SJSA1 (cell line): ENCODE measurements at places on chromosomes 3 and 15. TPM values are rescaled to one million over a fixed set of nuclear protein-coding genes. Genes with fewer than 3 reads are reported as not detected.

DNA sequence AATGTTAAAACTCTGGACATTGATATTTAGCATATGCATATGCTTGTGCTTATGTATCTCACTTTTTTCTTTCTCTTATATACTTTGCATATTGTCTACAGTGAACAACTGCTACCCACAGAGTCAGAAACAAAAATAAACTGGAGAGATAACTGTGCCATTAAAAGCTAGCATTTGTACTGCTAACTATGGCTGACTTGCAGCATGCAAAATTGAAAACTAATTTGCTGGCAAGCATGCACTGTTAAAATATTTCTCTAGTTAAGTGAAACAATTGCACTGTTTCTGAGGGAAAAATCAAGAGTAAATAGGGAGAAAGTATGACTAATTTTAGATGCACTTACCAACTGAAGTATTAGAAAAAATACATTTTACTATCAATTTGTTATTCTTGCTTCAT, 177.8 kb downstream of the CBLB start:
- H3K36me3 ChIP-seq: no peaks in the 10 kb centered on the region
- DNase-seq: no peak
- H3K27ac ChIP-seq: no peak overlapping the region
- no peaks in the 10 kb centered on the region for H3K27me3 ChIP-seq
- 0 out of 2 replicates have a peak, but pooled peaks cover 4% of the 10 kb centered on the region for H3K4me1 ChIP-seq

- peaks cover 5% of the 10 kb centered on the region for H3K36me3 ChIP-seq
- no peaks in the 10 kb centered on the region for H3K27me3 ChIP-seq
- no peak overlapping the region for H3K4me3 ChIP-seq
- DNase-seq: no peak
- peaks cover 13% of the 10 kb centered on the region; the same call in 1 of the 2 replicates for H3K4me1 ChIP-seq
- H3K27ac ChIP-seq: no peak overlapping the region
These were observed 24.6 kb downstream of the GTF2E1 start for GRCh38 chr3:120767106-120767505.

DNA sequence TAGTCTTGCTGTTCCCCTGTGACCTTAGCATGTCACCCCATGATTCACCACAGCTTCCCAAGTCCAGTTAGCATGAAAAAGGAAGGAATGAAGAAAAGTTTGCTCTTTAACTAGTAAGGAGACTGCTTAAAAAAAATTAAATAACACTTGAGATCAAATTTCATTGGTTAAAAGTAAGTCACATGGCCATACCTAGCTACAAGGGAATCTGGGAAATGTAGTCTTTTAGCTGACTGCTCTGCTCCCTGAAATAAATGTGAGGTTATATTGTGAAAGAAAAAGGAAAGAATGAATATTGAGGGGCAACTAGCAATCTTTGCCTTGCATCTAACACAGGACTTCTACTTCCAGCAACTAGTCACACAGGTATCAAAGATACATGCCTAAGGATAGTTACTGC, 84.7 kb upstream of the LRRN1 start:
- no peak for DNase-seq
- no peaks in the 10 kb centered on the region for H3K36me3 ChIP-seq

GRCh38 chr3:70020906-70021660, 21.6 kb downstream of the SAMMSON start:
- H3K36me3 ChIP-seq: no peaks in the 10 kb centered on the region
- no peak overlapping the region for H3K4me3 ChIP-seq
- H3K27me3 ChIP-seq: no peaks in the 10 kb centered on the region
- no peak overlapping the region for H3K27ac ChIP-seq

DNA sequence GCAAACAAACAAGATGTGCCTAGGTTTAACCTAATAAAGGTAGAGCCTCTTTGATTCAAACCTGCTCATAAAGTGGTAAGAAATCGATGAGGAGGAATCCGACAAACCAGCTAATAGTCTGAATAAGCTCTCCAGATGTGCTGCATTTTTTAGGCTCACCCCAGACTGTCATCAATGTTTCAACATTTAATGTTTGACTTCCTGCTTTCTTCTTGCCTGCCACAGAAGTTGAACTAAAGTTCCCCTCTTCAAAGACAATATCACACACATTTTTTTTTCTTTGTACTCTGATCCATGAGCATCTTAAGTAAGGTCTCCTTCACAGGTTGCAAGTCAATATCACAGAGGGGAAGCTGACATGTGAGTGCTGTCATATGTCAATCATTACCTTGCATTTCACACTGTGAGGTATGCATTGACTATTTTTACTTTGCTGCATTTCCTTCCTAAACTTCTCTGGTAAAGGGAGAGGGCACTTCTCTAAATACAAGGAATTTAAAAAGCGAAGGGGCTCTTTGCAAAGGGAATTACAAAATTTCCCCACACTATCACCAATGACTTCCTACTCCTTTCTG, 172.3 kb upstream of the MCTP2 start:
- DNase-seq: no peak
- H3K4me3 ChIP-seq: no peak overlapping the region
- no peaks in the 10 kb centered on the region for H3K36me3 ChIP-seq
- peaks cover 26% of the 10 kb centered on the region for H3K4me1 ChIP-seq

GRCh38 chr15:37771465-37771864, 163.0 kb upstream of the TMCO5A start:
- no peaks in the 10 kb centered on the region for H3K36me3 ChIP-seq
- no peak overlapping the region for H3K4me3 ChIP-seq
- no peak overlapping the region for H3K27ac ChIP-seq
- H3K4me1 ChIP-seq: peaks cover 10% of the 10 kb centered on the region

DNA sequence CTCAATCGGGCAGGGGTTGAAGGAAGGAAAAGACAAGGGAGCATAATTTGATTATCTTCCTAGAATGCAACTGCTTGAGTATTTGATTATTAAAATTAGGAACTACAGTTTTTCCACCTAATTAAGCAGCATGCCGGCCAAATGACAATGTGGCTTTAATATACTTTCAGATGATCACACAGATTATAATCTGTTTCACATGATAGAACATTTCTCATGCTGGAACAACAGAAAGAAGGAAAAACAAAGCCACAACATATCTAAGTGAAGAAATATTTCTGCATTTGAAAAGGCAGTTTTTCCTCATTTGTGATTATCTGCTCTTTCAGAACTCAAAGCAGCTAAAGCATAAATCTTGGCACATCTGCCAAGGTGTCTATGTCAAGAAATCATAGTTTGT, 82.7 kb downstream of the STRIT1 start:
- no peak overlapping the region for H3K27ac ChIP-seq
- H3K36me3 ChIP-seq: no peaks in the 10 kb centered on the region
- no peak for DNase-seq
- H3K4me3 ChIP-seq: no peak overlapping the region

GRCh38 chr15:45307230-45307924, 55.3 kb downstream of the SLC28A2 start:
- H3K4me3 ChIP-seq: no peak overlapping the region
- no peaks in the 10 kb centered on the region for H3K4me1 ChIP-seq
- no peak for DNase-seq
- H3K36me3 ChIP-seq: no peaks in the 10 kb centered on the region
- H3K27ac ChIP-seq: no peak overlapping the region
- H3K27me3 ChIP-seq: 0 out of 2 replicates have a peak, but pooled peaks cover 3% of the 10 kb centered on the region

- no peak for DNase-seq
- no peaks in the 10 kb centered on the region for H3K36me3 ChIP-seq
- no peak overlapping the region for H3K27ac ChIP-seq
- H3K4me3 ChIP-seq: no peak overlapping the region
- H3K27me3 ChIP-seq: no peaks in the 10 kb centered on the region
- H3K4me1 ChIP-seq: no peaks in the 10 kb centered on the region
These were observed 332.4 kb downstream of the GRM7 start for GRCh38 chr3:7193269-7193668.

DNA sequence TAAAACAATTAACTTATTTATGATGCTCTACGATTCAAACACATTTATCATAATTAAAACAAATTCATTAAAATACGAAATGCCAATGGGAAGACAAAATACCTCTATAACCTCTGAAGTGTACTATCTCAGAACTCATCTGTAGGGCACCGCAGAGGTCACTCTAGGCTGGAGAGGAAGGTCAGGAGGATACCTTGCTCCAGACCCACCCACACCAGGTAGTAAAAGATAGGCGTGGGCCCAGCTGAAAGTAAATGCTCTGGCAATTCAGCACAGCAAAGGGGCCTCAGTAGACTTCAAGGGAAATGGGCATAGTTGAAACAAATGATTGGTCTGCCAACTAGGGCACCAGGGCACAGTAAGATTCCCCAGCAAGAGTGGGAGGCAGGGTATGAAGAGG, 26.0 kb upstream of the SPPL2A start:
- H3K27ac ChIP-seq: no peak overlapping the region
- H3K4me3 ChIP-seq: no peak overlapping the region
- H3K4me1 ChIP-seq: 0 out of 2 replicates have a peak, but pooled peaks cover 4% of the 10 kb centered on the region
- no peaks in the 10 kb centered on the region; the same call in 1 of the 2 replicates for H3K27me3 ChIP-seq
- no peaks in the 10 kb centered on the region for H3K36me3 ChIP-seq

DNA sequence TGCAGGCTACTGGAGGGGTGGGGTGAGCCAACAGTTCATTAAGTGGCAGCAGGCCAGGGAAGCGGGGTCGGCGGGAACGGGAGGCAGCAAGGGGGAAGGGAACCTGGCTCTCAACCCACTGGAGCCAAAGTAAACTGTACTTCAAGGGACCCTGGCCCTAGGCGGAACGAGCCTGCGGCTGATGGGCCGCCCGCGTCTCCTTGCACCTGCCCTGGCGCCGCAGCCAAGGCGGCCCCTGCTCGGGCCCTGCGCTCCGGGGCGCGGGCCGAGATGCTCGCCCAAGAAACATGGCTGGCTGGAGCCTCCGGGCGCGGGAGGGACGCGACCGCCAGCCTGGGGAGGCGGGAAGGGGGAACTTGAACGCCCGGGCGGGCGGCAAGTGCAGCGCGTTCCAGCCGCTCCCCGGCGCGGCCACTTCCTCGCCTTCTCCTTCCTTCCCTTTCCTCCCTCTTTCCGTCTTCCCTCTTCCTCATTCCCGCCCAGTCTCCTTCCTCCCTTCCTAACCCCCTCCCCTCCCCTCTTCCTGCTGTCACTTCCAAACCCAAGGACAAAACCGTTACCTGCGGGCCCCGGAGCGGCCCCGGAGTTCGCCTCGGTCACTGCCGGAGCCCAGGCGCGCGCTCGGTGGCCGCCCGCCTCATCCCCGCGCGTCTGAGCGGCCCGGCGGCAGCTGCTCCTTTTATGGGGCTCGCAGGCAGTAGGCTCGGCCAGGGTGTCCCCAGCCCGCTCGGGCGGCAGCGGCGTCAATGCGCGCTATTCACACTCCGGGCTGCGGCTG, 489.7 kb downstream of the MAGI1 start:
- H3K36me3 ChIP-seq: no peaks in the 10 kb centered on the region
- H3K4me1 ChIP-seq: peaks cover 41% of the 10 kb centered on the region
- H3K4me3 ChIP-seq: no peak overlapping the region
- no peak for DNase-seq
- no peaks in the 10 kb centered on the region for H3K27me3 ChIP-seq

GRCh38 chr15:77026501-77027110, 31.7 kb downstream of the PSTPIP1 start:
- no peak overlapping the region for H3K27ac ChIP-seq
- H3K4me1 ChIP-seq: peaks cover 20% of the 10 kb centered on the region

DNA sequence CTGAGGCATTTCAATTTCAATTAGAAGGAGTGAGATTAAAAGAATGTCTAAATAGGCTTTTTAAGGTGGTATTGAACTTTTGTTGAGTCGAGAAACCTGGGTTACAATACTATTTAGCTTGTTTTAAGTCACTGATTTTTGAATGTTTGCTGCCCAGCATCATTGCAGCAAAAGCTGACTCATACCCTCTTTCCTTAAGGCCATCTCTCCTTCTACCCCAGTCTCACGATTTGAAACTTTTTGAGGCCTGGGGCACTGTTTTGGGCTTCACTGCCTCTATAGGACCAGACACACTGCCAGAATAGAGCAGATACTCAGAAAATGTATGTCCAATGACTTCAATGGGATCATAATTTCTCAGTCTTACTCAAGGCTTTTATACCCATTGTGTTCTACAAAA, 319.6 kb upstream of the TGFBR2 start:
- no peak overlapping the region for H3K4me3 ChIP-seq
- no peak for DNase-seq
- no peaks in the 10 kb centered on the region for H3K27me3 ChIP-seq
- H3K36me3 ChIP-seq: no peaks in the 10 kb centered on the region
- H3K27ac ChIP-seq: peak overlapping the region; percentile 32; the same call in 1 of the 2 replicates

KLHDC8B gene
- total RNA-seq: 18.6 and 27.3 TPM in 2 replicates

CCRL2 gene
- 0.97 TPM in 1 of 2 replicates, not detected in the other for total RNA-seq

CCDC33 gene
- not detected in 2 replicates for total RNA-seq
